CD4-positive, alpha-beta T cell treated with Interferon gamma for 1 hour (primary cell): ENCODE measurements at places on chromosomes 2 and 18.
A peak's percentile ranks its signal among the peaks of the same experiment; 100 is the strongest.

GRCh38 chr18:48445540-48445939 lies 36.4 kb upstream of the ZBTB7C start:
- peak; percentile 55 for DNase-seq

DNA sequence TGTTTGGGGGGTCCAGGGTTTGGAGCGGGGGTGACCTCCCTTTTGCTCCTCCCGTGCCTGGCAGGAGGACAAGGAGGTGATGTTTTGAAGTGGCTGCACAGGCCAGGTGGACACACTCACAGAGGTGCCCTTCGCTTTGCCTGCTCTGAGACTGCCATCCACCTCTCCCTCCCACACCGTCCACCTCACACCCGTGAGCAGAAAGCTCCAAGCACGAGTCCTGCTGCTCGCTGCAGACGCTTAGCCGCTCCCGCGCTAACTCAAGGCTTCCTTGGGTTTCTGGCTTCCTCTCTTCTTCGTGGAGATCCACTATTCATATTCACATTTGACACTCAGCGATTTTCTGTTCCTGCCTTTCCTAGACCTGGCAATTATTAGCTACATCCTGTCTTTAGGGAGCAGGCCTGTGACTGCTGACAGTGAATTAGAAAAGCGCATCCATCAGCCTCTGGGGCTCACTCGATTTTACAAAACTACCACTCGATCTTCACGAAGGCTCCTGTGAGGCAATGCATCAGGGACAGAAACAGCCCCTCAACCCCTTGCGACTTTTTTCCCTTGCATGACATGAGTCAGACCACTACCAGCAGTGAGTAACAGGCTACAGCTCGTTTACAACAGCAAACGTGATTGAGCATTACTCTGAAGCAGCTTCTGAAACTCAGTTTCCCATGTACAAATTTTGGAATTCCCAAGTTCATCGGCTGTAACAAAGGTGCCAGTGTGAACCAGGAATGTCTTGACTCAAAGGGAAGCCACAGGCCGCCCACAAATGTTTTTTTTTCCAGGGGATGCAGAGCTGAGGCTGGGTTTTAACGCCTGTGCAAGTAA lies 238.7 kb upstream of the SOX11 start:
- no peak for DNase-seq

DNA sequence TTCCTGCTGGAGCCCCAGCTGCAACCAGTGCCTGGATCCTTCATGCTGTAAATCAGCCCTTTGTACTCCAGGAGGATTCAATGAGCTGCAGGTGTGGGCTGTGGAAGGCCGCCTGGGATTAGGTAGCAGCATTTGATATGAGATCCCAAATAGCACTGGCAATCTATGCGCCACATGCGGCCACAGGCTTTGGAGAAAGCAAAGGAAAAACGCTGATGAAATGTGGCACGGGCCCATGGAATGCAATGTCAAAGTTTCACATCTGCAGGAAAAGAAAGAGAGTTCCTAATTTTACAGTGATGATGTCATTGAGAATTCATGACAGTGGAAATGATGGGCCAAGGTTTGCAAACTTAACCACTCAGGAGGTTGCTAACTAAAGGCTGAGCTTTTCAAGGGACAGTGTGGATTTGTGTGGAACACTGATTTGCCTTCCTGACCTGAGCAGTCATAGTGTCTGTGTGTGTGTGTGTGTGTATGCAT lies 216.4 kb upstream of the OSR1 start:
- no peak for DNase-seq

DNA sequence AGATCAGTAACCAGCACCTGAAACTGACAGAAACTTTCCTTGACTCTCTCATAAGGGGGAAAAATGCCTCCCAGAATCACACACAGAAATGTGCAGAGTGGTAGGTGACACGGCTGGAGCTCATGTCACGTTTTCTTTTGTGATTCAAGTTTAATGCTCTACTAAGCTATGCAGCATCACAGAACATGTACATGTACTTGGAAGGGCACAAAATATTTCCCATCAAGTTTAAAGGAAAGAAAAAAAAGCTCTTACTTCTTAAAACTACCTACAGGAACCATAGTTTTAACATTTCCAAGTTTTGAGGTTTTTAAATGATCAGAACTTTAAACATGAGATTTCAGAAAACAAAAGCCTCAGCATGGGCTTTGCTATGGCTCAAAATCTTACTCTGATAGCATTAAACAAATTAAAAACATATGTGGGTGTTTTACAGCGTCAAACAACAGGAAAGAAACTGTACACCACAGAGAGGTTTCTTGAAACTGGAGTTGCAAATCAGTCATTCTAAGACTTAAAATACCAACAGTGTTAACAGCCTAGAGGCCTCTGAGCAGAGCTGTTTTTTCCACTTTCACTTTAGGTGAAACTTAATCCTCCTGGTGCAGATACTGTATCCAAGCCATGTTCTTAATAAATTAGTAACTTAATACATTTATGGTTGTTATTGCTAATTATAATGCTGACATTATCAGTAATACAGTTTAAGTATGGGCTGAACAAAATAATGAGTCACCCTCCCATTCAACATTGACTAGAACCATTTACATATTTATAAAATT lies 30.1 kb downstream of the MBP start:
- DNase-seq: no peak

DNA sequence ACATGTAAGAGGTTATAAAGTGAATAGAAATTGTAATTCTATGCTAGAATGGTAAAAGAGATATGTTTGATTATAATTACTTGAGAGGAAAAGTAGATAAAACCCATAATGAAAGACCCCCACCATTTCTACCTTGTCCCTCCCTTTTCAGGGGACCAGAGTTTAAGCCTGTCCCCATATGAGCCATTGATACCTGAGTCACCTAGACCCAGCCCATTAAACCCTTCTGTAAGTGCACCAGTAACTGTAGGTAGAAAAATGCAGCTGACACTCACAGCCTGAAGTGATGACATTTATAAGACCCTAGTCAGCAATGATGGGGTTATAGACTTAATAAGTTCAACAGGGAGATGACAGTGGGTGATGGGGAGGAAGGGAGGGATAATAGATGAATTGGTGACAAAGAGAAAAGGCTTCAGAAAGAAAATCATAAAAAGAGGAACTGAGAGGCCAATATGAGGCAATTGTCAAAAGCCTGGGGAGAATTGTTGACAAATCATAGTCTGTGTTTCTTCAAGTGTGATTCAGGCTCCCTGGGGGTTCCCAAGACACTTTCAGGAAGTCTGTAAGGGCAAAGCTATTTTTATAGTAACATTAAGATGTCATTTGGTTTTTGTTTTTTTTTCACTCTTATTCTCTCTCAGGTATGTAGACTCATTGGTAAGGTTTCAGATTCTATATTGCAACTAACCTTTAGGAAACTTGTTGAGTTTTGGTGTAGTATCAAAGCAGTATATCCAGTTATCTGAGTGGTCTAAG lies 544.2 kb downstream of the SATB2 start:
- DNase-seq: no peak

DNA sequence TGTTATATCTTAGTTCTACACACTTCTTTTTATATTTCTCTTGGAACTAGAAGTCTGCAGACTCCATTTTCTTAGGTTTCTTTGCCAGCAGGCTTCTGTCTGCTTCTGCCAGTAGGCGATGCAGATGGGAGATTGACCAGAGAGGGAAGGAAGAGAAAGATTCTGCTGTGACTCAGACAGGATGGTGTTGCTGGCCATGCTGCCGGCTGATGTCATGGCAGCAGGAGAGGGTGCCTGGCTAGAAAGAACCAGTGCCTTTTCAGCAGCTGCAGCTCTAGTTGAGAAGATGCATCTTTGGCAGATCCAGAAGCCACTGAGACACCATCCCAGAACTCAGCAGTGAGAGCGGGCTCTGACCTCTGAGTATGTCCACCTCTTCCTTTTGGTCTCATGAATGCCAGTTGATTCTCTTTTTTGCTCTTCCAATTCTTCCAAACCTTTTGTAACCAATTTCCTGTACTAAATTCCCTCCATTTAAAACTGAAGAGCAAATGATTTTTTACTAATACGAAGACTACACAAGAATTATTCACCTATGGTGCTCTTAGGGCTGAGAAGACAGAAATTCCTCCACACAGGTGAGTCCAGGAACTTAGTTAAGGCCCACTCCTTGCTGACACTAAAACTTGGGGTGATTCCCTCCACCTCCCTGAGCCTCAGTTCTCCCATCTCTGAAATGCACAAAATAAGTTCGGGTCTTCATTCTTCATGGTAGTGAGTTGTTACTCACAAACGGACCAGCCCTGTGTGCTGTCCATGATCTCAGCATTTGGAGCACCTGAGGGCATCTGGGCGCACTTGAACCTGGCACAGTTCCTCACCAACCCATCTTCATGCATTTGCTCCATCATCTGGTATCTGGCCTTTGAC lies 200.7 kb downstream of the MYCN start:
- DNase-seq: no peak

DNA sequence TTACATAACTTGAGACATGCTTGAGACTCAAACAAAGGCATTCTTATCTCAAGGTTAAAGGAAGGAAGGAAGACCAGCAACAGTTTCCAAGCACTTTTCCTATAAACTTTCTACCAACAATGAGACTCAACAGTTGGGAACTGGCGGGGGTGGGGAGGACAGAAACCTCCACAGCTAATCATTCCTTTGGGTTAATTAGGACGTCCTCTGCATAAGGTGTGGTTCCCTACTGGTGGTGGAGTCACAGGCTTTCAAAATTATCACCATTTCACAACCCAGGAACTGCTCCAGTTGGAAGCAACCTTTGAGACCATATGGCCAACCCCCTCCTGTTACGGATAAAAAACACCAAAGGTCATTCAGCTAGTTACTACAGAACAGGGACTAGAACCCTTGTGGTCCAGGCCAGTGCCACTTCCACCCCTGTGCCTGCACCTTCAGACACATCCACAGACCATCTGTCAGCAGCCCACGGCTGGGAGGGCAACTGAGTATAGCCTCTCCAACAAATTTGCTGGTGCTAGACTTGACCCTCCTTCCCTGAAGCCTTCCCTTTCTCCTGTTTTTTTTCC lies 30.1 kb upstream of the ATL2 start:
- DNase-seq: no peak

GRCh38 chr2:17538844-17539554 lies 1.5 kb upstream of the VSNL1 start:
- DNase-seq: no peak

GRCh38 chr2:40734797-40735196 lies 282.9 kb upstream of the SLC8A1 start:
- no peak for DNase-seq

DNA sequence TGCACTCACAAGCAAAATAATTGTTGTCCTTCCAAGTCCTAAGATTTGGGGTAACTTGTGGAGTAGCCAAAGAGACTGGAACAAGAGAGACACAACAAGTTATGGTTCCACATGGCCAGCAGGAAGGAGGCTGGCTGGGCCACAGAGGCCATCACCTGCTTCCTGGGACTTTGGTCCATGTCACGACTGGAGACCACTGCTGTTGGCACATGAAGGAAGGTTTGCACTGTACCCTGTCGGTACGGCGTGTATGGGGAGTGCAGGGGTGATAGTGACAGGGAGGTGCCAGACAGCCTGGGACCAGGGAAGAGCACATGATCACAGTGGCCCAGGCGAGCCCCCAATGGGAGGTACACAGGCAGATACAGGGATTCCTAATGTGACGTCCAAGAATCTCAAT lies 15.5 kb downstream of the SLC66A2 start:
- no peak for DNase-seq

- no peak for DNase-seq
Observed at GRCh38 chr18:56388571-56388970, 249.8 kb downstream of the TXNL1 start.

DNA sequence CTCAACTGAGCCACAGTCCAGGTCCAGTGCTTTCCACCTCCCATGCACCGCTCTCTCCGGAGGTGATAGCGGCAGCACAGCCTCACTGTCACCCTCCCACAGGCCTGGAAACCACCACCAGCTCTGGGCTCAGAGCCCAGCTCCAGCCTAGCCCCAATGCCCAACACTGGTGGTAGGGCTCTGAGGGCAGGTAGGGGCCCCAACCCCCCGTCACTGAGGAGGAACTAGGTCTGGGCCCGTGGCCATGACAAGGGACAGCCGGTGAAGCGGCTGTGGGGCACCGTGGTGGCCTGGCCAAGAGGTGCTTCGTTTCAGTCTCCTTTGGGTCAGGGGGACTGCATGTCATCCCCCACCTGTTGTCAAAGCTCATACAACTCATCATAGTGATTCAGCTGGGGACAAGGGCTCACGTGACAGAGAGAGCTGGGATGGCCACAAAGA lies 5.5 kb upstream of the TMEM214 start:
- DNase-seq: no peak
